ENCODE measurements at places on chromosomes 5 and 9.

DNA sequence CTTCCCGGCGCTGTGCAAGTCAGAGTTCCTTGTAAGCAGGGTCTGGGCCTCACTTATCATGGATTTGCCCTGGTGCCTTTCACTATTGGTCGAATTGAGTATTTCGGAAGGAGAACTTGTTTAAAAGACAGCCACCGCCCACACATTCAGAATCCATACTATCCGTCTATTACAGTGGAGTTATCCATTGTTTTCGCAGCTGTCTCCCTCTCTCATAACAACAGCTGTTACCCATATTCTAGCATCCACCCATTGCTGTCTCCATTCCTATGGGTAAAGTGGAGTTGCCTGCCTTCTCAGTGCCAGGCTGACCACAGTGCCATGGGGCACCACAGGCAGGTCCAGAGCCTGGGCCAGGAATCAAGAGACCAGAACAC lies 20.2 kb downstream of the FAXDC2 start:
- no peak for DNase-seq

- no peak for DNase-seq
Measured at GRCh38 chr9:125971050-125971449, 223.9 kb downstream of the PBX3 start.

GRCh38 chr5:144122081-144122480 lies 48.4 kb downstream of the YIPF5 start:
- no peak for DNase-seq

DNA sequence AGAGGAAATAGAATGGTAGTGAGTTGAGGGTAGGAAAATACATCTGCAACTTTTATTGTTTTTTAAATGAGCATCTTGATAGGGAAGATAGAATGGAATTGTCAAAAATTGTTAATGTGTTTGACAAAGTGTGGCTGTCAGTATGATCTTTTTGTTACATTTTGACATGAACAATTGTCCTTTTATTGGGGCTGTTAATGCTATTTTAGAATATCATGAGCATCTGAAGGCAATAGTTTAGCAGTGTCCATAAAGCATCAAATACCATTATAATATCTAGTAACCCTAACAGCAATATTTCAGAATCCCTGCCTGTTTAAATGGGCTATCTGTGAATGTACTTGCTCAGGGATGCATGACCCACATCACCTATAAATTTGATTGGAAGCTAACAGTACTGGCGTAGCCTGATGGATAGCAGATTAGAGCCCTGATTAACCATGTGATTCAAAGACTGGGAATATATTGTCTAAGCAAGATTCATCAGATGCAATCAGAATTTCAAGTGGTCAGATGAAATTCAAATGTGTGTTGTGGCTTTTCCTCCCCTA lies 37.8 kb downstream of the TLE4 start:
- no peak for DNase-seq

GRCh38 chr9:135299239-135299590 lies 180.4 kb upstream of the PPP1R26 start:
- no peak for DNase-seq

- DNase-seq: no peak
Measured at GRCh38 chr5:78696637-78697036, 48.1 kb upstream of the LHFPL2 start.

- DNase-seq: no peak
Measured at GRCh38 chr9:34587271-34587670, 2.3 kb downstream of the CNTFR start.

Measured in common myeloid progenitor, CD34-positive (primary cell).